ENCODE measurements at places on chromosomes 3 and 15.
A peak's percentile ranks its signal among the peaks of the same experiment; 100 is the strongest.

- DNase-seq: no peak
Observed at GRCh38 chr3:58281069-58281468, 25.0 kb upstream of the RPP14 start.

GRCh38 chr3:112017091-112017490 is 17.4 kb upstream of the TMPRSS7 start:
- DNase-seq: no peak

GRCh38 chr3:157285966-157286365 is 126.0 kb upstream of the CCNL1 start:
- no peak for DNase-seq

DNA sequence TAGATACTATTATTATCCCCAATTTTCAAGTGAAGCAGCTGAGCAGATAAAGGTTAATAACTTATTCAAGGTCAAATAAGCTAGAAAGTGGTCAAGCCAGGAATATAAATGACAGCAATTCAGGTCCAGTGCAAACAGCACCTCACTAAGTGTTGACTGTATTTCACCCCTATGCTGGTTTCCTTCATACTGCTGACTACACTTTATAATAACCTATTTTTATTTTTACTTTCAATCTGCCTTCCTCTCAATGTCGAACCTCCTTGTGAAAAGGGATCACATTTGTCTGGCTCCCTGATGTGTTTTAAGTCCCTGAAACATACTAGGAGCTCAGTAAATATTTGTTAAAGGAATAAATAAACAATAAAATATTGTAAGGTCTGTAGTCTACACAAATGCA is 146.1 kb downstream of the NAALADL2 start:
- DNase-seq: no peak

DNA sequence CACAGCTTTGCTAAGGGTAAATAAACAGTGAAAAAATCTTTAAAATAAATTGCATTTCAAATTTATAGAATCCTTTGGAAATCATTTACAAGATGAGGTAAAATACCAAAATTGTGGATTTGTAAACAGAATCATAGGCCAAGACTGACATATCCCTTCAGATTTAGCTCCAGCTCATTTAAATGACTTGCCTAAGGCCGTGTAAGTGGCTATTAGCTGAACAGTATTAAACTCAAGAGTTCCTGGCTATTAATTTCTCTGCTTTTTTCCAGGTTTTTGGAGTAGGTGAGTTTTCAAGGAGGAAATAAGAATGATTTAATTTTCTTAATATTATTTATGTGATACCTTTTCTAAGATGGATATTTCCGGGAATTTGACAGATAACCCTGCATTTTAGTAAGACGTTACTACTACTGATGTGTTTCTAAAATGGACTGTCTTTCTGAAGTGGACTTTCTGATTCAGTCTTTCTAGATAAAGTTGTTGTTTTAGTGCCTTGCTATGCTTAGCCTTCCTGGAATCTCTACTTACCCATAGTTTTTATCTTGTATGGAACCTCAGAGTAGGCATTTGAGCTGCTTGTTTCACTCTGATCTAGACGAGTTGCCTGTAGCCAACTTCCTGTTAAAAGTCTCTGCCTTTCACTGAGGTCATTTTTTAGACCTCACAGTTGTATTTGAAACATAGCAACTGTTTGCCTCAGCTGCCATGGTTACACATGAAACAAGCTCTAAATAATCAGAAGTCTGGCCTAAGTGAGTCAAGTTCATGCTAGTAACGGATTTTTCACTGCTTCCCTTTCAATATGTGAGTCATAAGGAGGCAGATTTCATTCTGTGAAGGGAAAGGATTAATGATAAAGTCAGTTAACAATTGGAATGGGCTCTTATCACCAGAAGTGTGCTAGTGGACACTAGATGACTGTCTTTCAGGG is 127.0 kb downstream of the KLHL25 start:
- DNase-seq: peak; percentile 92

DNA sequence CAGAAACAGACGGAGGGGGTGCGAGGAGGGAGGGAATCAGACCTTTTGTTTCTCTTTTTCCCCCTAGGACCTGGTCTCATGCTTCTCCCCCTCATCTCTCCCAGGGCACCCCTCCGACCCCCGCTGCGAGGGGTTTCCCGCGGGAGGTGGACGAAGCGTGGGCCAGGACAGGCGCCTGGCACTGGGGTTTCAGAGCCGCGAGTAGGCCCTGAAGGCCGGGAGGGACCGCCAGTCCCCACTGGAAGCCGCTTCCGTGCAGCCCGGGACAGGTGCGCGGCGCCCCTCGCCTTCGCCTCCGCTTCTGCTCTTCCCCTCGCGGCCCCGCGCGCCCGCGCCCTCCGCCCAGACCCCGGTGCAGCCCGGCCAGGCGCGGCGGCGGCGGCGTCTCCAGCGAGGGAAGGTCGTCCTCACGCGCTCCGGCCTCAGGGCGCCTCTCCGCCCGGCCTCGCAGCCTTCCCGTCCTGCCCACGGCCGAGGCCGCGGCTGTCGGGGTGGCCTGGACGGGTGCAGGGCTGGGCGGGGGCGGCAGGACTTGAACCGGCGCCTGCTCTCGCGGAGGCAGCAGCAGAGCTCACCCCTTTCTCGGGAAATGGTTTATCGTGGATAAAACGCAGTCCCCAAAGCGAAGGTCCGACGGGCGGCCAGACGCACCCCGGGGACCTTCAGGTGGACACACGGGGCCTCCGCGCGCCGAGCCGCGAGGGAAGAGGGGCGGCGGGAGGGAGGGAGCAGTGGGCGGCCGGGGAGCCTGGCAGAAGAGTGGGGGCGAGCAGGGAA is 31.5 kb upstream of the ADAMTS17 start:
- no peak for DNase-seq

DNA sequence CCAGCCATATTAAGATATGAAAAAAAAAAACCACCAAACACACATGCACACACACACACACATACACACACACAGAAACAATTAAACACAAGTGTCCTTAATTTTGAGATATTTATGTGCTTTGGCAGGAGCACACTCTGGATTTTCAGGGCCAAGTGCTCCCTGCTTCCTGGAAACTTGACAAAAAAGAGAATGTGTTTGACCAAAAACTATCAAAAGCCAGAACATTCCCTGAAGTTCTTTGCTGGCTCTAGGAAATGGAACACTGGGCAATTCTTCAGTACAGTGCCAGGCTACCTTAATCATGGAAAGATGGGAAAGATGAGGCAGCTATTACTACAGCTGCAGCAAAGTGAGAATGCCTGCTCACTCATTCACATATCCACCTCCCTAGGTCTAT is 44.6 kb downstream of the P3H2 start:
- DNase-seq: no peak

GRCh38 chr15:47796830-47797229 is 79.5 kb downstream of the SEMA6D start:
- DNase-seq: no peak

- no peak for DNase-seq
Observed at GRCh38 chr15:45259796-45260195, 7.8 kb downstream of the SLC28A2 start.

GRCh38 chr3:179630753-179631451 is 21.9 kb upstream of the USP13 start:
- no peak for DNase-seq

DNA sequence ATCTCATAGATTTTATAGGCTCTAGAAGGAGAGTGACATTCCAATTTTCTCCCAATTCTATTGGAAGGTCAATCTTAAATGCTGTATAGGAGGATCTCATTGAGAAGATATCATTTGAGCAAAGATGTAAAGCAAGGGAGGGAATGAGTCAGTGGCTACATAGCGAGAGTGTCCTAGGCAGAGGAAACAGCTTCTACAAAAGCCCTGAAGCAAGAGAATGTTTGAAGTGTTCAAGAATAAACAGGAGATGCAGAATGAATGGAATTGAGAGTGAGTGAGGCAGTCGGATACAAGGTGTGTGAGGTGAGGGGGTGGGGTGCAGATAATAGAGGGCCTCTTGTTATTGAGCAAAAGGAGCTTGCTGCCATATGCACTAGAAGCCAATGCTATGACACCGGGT is 545.9 kb downstream of the IGSF11 start:
- no peak for DNase-seq

DNA sequence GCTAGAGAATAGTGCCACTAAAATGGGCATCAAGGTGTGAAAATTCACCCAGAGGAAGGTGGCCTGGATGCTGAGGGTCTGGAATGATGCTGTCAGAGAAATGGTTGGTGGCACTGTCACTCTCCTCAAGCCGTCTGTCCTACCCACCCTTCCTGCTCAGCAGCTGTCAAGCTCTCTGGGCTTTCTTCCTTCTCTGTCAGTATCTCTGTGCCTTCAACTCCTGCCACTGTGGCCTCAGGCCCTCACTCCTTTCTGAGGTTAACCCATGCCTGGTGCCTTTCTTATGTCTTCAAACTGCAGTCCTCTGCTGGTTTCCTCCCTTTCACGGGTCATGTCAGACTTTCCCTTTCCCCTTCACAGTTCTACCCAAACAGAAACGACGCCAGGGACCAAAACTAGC is 4.4 kb downstream of the MYO5C start:
- DNase-seq: no peak

DNA sequence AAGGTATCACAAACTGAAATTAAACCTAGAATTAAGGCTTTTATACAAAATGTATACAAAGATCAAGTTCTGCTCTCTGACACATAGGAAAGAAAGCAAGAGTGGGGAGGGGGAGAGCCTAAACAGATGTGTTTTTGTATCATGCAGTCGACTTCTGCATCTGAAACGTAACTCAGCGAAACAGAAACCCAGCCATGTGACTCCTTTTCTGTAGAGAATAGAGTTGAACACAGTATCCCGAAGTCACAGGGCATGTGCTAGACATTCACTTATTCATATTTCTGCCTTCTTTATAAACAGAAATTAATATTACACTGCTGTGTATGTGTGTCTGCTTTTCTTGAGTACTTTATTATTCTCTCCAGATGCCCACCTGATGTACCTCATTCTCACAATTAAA is 121.0 kb downstream of the PDZRN3 start:
- no peak for DNase-seq

DNA sequence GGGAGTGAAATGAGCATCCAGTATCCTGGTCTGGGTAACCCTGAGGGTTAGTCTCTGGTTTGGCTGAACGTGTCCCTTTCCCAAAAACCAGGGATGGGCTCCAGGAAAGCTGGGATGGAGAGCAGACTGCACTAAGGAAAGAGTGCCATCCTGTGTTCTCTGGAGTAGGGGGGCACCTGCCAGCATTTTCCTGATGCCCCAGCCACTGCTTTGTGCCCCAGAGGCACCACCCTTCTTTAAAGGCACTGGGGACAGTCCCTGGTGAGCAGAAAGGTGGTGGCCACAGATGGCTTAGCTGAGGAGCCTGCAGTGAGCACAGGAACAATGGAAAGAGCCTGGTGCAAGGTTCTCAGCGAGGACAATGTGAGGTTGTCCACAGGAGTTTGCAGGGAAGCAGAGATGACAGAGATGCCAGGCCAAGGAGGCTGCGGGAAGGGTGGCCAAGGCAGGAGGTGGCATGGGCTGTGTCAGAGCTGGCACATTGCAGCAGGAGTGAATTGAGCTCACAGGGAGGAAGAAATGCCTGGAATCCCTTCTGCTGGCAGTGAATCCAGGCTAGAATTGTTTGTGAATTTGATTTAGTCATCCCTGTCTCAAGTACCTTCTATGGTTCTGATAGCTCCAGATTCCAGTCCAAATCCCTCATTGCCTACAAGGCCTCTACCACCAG is 39.9 kb downstream of the AMOTL2 start:
- no peak for DNase-seq

- DNase-seq: no peak
Observed at GRCh38 chr3:149625795-149626194, 32.0 kb downstream of the WWTR1 start.

- DNase-seq: no peak
Observed at GRCh38 chr3:150221904-150222523, 186.1 kb upstream of the TSC22D2 start.

- DNase-seq: no peak
Observed at GRCh38 chr3:9947025-9947995, 4.9 kb downstream of the PRRT3 start.

DNA sequence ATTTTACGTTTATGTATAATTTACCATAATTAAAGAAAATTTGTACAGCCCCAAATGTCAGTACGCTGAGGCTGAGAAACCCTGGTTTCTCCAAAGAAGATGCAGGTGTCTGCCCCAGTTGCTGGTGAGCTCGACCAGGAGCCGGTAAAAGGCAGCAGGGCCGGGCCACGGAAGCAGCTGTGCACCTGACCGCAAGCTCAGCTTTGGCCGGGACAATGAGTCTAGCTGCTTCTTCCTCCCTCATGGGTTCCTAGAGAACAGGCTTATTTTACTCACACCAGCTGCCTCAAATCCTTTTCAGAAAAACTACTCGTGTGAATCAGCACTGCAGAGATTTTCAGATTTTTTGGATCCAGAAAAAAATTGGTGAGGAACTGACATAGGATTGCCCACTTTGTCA is 18.0 kb upstream of the ZXDC start:
- DNase-seq: no peak

All from CD4-positive, alpha-beta T cell treated with Interferon alpha-2 for 1 hour (primary cell).